ENCODE measurements at places on chromosomes 13 and 19.

DNA sequence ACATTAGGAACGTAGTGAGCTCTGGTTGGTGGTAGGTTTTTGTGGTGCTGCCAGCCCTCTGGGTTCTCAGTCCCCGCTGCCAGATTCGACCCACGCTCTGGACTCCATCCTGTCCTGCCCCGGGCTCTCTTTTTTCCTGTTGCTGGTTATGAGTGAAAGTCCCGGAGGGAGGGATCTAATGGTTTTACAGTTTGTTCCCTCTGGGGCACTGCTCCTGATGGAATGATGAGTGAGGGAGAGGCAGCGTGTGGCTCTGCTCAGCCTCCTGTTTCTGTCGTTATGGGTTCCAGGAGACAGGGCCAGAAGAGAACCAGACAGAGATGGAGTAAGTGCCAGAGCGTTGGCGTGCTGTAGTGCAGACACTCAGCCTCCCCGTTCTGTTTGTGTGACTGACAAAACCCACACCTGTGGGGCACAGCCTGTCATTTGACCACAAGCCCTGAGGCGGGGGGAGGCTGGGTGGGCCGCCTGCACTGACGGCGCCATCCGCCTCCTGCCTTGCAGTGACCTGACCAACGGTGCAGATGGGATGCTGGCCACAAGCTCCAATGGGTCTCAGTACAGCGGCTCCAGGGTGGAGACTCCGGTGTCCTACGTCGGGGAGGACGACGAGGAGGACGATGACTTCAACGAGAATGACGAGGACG, 18.3 kb downstream of the ATP4B start:
- DNase-seq = no peak

- DNase-seq = no peak
Observed at GRCh38 chr13:49023431-49023830, 47.7 kb downstream of the FNDC3A start.

DNA sequence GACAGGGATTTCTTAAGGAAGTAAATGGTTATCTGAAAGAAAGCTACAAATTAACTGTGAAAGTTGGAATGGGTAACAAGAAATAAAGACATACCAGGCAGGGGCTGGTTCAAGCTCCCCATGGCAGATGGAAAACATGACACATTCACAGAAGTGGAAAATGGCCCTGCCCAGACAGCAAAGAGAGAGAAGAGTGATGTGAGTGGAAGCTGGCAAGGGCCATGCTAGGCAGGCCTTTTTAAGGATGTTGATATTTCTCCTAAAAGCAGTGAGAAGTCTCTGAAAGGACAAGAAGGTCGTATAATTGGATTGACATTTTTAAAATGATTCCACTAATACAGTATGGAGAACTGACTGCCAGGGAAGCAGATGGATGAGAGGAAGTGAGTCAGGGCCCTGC, 3.3 kb upstream of the FFAR2 start:
- no peak for DNase-seq

DNA sequence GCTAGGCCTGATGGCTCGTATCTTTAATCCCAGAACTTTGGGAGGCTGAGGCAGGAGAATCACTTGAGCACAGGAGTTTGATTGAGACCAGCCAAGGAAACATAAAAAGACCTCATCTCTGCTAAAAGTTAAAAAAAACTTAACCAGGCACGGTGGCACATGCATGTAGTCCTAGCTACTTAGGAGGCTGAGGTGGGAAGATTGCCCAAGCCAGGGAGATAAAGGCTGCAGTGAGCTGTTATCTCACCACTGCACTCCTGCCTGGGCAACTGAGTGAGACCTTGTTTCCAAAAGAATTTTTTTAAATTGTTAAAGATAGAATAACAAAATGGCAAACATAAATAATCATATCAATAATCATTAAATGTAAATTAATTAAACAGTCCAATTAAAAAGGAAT, 365.8 kb downstream of the MTUS2 start:
- no peak for DNase-seq

- no peak for DNase-seq
Observed at GRCh38 chr13:92224052-92224821, 825.8 kb downstream of the GPC5 start.

- no peak for DNase-seq
Observed at GRCh38 chr19:8357007-8357521, 6.9 kb upstream of the ANGPTL4 start.

DNA sequence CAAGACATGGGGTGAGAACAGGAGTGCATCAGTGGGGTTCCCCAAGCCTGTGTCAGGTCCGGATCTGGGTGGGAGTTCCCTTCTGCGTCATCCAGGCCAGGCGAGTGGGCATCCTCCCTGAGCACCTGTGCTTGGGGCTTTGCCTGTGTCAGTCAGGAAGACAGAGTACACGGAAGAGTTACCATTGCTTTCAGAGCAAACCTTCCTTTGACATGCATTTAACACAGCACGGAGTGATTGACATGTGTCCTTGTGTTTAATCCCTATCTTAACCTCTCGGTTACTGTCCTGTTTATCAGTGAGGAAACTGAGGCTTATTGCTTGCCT, 47.6 kb downstream of the CAPN12 start:
- no peak for DNase-seq

DNA sequence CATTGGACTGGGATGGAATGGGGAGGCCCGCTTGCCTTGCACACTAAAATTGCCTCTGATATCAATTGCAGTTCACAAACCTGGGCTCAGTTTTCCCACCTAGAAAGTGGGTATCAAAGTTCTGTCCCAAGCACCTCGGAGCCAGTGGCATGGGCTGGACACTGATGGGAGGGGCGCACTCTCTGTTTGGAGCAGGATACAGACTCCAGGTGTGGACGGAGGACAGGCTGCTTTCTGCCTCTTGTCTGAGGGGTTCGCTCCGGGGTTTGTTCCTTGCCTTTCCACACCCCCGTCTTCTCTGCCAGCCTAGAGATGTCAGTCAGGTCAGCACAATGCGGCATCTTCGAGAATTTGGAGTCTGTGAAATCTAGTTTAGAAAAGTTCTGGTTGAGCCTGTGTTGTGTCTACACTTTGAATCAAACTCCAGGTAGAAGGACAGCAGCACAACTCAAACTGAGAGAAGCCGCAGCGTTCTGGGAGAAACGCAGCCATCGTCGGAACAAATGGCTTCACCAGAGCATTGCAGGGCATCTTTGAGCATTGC, 141.9 kb downstream of the TEX29 start:
- no peak for DNase-seq
